ENCODE measurements at places on chromosomes 3 and 15.

DNA sequence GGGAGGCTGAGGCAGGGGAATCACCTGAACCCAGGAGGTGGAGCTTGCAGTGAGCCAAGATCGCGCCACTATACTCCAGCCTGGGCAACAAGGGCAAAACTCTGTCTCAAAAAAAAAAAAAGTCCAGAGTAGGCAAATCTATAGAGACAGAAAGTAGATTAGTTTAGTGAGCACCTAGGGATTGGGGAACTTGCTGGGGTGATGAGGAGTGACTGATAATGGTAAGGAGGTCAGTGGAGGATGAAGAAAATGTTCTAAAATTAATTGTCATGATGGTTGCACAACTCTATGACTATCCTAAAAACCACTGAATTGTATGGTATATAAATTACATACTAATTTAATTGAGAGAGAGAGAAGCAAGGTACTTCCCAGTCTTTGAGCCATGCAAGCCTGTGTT, 27.8 kb upstream of the LYZL4 start:
- DNase-seq: no peak

DNA sequence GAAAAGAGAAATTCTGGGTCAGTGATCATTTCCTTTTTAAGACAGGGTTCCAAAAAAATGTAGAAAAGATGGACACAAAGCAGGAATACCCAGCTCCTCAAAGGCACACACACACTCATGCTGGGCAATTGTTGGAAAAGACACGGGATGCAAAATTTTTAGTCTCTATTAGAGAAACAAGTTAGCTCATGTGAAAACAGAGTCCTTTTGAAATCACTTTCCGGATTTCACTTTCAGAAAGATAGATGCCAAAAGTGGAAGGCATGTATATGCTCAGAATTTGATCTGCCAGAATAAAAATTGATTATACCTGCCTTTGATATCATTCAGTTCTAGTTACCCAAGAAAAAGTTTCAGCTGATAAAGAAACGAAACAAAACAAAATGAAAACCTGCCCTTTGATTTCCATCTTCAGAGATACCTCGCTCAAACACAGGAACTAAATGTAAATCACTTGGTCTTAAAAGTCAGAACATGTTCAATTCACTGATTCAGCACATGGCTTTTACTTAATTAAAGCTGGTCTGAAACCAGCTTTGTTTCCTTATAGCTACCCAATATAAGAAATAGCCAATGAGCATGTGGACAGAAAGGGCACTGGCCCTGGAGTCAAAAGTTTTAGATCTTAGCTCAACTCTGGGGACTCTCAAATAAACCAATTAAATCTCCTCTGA, 52.8 kb downstream of the PLD1 start:
- DNase-seq: no peak

- no peak for DNase-seq
Measured at GRCh38 chr3:179811321-179812095, 158.7 kb downstream of the USP13 start.

GRCh38 chr3:185332026-185332735, 30.8 kb upstream of the MAP3K13 start:
- DNase-seq: peak; percentile 57

- no peak for DNase-seq
Measured at GRCh38 chr3:177830411-177830849, 633.1 kb upstream of the TBL1XR1 start.

DNA sequence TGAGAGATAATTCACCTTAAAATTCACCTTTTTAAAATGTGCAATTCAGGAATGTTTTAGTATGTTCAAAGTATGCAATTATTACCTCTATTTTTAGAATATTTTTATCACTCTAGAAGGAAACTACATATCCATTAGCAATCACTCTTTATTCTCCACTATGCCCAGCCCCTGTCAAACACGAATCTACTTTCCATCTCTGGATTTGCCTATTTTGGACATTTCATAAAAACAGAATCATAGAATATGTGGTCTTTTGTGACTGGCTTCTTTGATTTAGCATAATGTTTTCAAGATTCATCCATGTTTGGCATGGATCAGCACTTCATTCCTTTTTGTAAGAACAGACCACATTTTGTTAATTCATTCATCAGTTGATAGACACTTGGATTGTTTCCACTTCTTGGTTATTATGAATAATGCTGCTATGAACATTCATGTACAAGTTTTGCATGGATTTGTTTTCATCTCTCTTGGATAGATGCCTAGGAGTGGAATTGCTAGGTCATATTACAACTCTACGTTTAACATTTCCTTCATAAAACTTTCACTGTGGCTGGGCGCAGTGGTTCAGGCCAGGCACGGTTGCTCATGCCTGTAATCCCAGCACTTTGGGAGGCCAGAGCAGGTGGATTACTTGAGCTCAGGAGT, 12.7 kb downstream of the HMCES start:
- peak; percentile 62 for DNase-seq

DNA sequence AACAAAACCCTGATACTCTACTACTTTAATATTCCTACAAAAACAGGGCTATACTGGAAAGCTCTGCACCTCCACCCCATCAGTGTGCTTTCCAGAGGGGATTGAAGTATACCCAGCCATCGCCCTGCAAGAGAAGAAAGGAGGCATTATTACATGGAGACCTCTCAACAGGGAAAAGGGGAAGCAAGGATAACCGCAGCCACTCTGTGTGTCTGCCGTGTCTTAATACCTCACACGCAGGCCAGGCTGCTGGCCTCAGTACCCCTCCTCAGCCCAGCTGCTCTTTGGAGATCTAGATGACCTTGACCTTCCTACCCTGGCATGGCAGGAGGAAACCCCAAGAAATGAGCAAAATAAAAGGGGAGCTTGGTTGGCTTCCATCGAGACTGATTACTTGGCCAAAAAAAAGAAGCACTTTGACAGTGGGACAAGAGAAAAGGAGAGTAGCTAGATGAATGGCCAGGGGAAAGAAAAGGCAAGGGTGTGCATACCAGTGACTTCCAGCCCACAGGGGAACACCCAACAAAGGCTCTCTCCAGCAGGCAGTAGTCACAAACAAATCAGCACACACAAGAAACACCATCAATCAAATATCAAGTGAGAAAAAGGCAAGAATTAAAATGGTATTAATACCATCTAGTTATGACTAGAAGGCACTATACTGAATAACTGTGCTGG, 129.4 kb downstream of the STT3B start:
- DNase-seq: no peak

DNA sequence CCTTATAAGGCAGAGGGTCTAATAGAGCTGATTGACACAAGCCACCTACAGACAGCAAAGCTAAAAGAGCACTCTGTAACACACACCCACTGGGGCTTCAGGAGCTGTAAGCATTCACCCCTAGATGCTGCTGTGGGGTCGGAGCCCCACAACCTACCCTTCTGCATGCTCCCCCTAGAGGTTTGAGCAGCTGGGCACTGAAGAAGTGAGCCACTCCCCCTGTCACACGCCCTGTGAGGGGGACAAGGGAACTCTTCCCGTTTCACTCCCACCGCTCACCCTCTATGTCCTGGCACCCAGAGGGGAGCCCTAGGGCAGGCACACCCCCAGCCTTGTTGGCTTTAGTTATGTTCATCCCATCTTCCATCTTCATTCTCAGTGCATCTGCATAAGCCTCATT, 9.4 kb upstream of the CSTA start:
- no peak for DNase-seq

DNA sequence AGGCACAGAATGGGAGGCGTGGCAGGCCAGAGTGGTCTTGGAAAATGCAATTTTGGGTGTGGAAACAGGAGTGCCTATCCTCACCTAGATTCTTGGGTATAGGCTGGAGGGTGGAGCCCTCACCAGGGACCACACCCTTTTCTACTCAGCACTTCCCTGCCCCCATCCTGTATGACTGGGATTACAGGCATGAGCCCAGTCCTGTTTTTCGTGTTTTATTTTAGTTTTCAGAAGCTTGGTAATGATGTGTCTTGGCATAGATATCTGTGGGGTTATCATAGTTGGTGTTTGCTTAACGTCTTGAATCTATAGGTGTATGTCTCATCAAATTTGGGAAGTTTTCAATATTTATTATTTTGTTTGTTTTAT, 248.7 kb upstream of the CBLB start:
- no peak for DNase-seq

- no peak for DNase-seq
Measured at GRCh38 chr3:156975721-156976120, 149.6 kb downstream of the LEKR1 start.

GRCh38 chr3:5186089-5186857, 1.2 kb upstream of the EDEM1 start:
- no peak for DNase-seq

DNA sequence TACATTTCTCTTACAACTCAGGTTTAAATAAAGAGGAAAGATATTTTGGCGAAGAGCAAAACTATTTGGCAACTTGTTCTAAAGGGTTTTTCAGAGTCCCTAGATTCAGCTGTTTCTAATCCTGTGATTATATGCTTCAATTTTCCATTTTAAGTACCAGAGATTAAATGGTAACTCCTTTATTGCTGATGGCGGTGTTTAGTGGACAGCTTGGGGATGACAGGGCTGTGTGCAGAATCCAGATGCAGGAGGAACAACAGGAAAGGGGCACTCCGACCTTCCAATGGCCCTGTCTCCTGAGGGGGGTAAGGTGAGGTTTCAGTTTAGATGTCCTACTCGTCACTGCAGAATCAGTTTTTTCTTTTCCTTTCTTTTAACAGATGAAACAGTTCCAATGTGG, 405.0 kb downstream of the PDCD6IP start:
- DNase-seq: no peak

DNA sequence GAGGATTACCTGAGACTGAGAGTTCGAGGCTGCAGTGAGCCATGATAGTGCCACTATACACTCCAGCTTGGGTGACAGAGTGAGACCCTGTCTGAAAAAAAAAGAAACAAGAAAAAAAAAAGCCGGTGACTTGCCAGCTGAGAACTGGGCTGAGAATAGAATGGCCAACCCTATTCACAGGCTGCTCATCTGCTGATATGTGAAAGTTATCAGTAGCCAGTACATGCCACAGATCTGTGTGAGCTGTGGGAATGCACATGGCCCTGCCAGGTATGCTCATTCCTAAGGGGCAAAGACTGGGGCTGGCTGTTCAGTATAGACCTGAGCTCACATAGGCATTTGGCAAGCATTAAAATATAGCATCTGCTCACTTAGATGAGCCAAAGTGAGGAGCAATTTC, 30.9 kb downstream of the IL20RB start:
- DNase-seq: no peak

DNA sequence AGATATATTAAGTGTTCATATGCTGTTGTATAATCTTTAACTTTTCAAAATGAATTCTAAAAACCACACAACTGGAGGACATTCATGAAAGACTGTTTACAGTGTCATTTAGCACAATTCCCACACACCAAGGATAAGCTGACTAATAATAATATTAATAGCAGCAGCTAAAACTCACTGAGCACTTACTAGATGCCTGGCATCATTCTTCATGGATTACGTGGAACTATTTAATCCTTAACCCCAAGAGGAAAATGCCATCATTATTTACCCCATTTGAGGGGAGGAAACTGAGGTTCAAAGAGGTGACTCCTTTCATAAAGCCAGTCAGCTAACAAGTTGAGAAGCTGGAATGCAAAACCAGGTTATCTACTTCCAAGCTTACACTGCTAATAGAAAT, 77.0 kb downstream of the TMEM108 start:
- no peak for DNase-seq

DNA sequence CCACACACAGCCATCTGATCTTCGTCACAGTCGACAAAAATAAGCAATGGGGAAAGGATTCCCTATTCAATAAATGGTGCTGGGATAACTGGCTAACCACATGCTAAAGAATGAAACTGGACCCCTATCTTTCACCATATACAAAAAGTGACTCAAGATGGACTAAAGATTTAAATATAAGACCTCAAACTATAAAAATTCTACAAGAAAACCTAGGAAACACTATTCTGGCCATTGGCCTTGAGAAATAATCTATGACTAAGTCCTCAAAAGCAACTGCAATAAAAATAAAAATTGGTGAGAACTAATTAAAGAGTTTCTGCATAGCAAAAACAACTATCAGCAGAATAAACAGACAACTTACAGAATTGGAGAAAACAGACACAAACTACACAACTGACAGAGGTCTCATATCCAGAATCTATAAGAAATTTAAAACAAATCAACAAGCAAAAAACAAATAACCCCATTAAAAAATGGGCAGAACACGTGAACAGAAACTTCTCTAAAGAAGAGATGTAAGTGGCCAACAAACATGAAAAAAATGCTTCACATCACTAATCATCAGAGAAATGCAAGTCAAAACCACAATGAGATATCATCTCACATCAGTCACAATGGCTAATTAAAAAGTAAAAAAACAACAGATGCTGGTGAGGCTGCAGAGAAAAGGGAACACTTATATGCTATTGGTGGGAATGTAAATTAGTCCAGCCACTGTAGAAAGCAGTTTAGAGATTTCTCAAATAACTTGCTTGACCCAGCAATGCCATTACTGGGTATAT, 104.0 kb downstream of the NR1I2 start:
- DNase-seq: no peak

DNA sequence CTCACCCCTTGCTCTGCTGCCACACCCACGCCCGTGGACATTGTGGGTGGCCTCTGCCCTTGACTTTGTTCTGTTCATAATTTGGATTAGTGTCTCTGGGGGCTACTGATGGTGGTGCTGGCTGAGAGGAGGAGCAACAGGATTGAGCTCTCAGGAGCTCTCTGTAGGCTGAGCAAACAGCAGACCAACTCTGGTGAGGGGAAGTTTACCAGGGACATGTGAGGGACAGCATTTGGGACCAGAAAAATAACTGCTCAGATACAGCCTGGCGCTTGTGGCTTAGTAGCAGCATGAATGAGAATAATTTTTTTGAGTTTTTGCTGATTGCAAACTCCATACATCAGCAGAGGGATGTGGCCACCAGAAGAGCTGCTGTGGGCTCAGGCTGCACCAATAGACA, 14.8 kb downstream of the PPCDC start:
- DNase-seq: no peak

DNA sequence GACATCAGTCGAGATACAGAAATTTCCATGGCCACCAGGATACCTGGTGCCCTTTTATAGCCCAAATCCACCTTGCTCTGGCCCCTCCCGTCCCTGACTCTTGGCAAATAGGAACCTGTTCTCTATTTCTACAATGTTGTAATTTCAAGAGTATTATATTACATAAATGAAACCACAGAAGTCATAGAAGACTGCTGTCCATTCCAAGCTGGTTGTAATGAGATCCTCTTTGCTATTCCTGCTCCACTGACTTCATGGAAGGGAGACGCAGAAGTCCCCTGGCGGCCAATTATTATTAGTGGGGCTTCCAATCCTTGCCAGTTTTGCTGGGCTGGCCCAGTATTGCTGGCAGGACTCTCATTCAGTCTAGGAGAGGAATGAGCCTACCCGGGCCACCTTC, 26.6 kb downstream of the DCP1A start:
- no peak for DNase-seq

- DNase-seq: no peak
Measured at GRCh38 chr15:64667736-64668161, 107.6 kb downstream of the RBPMS2 start.
